ENCODE measurements at places on chromosomes 3 and 15.

DNA sequence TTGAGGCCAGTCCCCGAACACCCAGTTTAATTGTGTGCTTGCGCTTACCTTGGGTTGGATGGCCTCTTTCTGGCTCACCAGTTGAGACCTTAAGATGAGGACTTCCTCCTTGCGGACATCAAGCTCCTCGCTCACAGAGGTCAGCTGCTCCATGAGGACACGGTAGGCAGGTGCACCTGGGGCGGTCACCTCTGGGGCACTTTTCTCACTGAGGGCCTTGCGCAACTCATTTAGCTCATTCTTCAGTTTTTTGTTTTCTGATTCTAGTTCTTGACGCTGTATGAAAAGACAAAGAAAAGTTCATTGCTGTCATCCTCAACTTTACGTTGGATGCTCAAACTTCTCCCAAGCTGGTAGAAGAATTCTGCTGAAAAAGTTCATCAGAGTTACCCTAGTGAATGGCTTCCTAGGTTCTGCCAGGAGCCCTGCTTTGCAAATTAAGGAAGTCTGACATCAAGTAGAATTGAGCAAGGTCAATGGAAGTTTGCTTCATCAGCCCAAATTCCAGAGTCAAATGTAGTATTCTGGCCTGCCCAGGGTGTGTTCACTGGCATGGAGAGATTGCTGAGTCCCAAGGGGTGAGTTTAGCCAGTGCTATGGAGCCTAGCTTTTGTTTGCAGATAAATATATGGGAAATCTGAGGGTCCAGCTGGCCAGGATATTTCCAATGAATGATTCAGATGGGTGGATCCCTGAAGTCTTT, 55.8 kb upstream of the MYO5C start:
- H3K4me1 ChIP-seq = no peaks in the 10 kb centered on the region
- H3K27ac ChIP-seq = no peak overlapping the region
- no peak for DNase-seq

DNA sequence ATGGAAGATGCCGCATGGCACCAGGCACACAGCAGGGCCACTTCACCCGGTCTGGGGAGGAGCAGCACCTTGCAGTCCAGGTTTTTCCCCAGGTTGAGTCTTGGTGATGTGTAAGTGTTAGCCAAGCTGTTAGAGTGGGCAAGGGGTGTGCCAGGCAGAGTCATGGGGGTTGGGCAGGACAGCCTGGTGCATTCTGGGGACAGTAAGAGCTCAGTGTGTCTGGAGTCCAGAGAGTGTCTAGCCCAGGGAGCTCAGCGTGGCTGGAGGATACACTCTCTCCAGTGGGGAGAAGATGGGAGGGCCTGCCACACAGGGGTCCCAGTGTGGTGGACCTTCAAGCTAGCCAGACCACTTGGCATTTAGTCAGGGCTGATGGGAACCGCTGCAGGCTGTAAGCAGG, 87.4 kb downstream of the AAGAB start:
- no peaks in the 10 kb centered on the region for H3K36me3 ChIP-seq
- H3K4me1 ChIP-seq = no peaks in the 10 kb centered on the region
- no peak overlapping the region for H3K27ac ChIP-seq
- no peak overlapping the region for H3K4me3 ChIP-seq
- DNase-seq = no peak

GRCh38 chr3:177228601-177229190, 31.4 kb upstream of the TBL1XR1 start:
- no peak overlapping the region for H3K4me3 ChIP-seq
- H3K27me3 ChIP-seq = no peaks in the 10 kb centered on the region
- no peak overlapping the region for H3K27ac ChIP-seq

GRCh38 chr3:180447136-180447535, 154.8 kb upstream of the TTC14 start:
- H3K4me3 ChIP-seq = no peak overlapping the region
- H3K27me3 ChIP-seq = no peaks in the 10 kb centered on the region
- no peak overlapping the region for H3K27ac ChIP-seq
- no peaks in the 10 kb centered on the region for H3K4me1 ChIP-seq
- no peak for DNase-seq
- H3K36me3 ChIP-seq = no peaks in the 10 kb centered on the region

GRCh38 chr3:80297720-80298119, 529.9 kb upstream of the ROBO1 start:
- no peaks in the 10 kb centered on the region for H3K27me3 ChIP-seq
- no peak for DNase-seq
- H3K27ac ChIP-seq = no peak overlapping the region

DNA sequence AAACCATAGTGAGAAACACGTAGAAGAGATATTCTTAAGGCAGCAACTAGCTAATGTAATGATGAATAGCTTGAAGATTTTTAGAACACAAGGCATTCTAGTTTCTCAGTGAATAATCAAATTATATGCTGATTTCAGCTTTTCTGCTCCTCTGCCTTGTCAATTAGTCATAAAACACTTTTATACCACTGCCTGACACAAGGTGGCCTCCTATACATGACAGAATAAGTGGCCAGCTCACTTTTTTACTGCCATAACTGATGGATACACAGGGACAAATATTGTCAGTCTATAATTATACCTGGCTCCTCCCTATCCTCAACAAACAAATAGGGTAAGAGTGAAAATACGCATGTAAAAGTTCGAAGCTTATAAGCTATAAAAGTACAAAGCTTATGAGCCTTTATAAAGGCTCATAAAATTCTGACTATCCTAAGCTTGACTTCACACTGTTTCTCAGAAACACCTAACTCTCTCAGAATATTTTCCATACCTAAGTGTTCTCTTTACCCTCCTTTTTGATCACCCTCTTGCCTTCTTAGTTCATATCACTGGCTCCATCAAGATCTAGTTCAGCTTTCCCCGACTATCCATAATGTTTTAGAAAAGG, 81.6 kb downstream of the HERC1 start:
- H3K27me3 ChIP-seq = no peaks in the 10 kb centered on the region
- peak; percentile 27 for DNase-seq
- no peaks in the 10 kb centered on the region for H3K4me1 ChIP-seq
- H3K4me3 ChIP-seq = no peak overlapping the region

DNA sequence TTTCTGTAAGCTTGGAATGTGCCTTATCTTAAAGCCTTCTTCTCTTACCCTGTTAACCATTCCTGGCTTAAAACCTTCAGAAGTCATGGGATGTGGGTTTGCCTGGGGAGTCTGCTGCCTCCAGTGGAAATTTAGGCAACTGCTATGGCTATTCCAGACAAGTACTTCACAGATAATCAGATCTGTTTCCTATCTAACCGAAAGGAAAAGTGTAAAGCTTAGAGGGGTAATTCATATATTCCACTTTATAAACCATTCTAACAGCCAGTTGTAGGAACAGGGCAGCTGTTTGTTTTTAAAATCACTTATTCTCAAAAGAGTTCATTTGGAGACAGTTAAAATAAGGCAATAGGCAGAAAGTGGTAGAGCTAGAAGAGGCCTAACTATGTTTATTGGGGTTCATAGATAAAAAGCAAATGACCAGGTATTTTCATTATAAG, 219.9 kb downstream of the TCF12 start:
- H3K4me1 ChIP-seq = peaks cover 19% of the 10 kb centered on the region
- peak; percentile 35 for DNase-seq
- H3K27ac ChIP-seq = no peak overlapping the region
- no peaks in the 10 kb centered on the region for H3K27me3 ChIP-seq
- 0 out of 2 replicates have a peak, but pooled peaks cover under 1% of the 10 kb centered on the region for H3K36me3 ChIP-seq
- no peak overlapping the region for H3K4me3 ChIP-seq

All from DND-41 (cell line).